Activated CD4-positive, alpha-beta T cell treated with anti-CD3 and anti-CD28 coated beads for 48 hours (primary cell): ENCODE measurements at places on chromosomes 16 and 17.

GRCh38 chr17:66573078-66573477, 261.8 kb upstream of the CACNG5 start:
- DNase-seq, result no peak

DNA sequence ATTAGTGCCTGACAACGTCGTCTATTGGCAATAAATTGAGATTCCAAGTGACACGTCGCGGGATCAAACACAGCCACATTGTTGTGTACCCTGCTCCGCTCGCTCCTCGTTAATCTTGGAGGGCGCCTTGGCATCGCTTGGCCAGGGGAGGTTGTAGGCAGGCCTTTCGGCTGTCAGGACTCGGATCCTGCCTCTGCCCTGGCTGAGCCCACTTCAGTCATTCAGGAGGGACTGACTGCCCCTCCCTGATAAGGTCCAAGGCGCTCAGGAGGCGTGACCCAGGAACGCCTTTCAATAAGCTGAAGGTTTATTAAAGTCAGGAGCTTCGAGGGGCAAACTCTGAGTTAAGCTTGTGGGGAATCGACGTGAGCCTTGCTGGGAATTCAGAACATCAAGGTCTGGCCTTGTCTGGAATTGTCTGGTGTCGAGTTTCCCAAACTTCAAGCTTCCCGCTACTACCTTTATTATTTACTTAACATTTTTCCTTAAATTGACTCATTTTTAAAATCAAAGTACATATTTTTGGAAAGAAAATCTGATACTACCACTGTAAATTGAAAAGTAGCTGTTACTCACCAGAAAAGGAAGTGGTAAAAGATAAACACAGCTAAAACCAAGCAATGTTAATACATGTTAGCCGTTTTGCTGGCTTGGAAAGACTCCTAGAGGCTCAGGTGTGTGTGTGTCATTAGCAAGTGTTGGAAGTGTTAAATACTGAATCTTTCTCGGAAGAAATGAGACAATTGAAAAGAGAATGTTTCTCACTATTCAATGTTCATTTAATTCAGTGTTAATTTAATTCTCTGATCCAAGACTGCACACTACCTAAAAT, 5.3 kb upstream of the IRX3 start:
- DNase-seq, result no peak

- no peak for DNase-seq
Observed at GRCh38 chr17:61157246-61157886, 242.3 kb upstream of the TBX2 start.

DNA sequence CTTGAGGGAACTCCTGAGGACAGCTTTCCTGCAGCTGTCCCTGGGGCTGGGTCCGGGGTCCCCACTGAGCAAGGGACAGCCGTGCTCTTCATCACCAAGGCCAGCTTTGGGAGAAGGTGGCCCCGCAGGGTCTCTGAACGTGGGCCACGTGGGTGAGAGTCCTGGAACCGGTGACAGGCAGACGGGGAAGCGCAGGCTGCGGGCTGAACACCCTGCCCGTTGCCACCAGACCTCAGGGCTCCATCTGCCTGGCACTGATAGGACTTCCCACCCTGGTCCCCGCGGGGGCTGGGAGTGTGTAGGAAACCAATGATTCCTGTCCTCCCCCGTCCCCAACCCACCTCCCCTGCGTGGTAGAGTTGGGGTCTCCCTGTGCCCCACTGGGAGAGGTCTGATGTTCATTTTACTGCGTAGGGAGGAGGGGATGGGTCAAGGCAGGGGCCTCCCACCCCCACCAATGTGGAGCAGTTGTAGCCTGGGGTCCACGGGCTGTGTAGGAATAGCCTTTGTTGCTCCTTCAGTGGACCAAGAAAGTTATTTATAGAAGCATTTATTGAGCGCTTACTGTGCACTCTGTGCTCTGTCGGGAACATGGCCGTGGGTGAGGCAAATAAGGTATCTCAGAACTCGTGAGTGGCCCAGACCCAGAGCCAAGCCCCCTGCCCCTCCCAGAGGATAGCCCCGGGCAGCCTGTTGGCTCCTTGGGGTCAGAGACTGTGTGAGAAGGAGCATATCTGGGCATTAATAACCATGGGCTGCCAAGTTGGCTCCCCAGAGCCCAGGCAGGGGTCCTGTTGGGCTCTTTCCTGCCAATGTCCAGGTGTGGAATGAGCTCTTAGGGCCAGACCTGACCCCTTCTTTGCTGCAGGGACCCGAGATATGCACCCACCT, 1.3 kb downstream of the ADGRG1 start:
- DNase-seq, result no peak

DNA sequence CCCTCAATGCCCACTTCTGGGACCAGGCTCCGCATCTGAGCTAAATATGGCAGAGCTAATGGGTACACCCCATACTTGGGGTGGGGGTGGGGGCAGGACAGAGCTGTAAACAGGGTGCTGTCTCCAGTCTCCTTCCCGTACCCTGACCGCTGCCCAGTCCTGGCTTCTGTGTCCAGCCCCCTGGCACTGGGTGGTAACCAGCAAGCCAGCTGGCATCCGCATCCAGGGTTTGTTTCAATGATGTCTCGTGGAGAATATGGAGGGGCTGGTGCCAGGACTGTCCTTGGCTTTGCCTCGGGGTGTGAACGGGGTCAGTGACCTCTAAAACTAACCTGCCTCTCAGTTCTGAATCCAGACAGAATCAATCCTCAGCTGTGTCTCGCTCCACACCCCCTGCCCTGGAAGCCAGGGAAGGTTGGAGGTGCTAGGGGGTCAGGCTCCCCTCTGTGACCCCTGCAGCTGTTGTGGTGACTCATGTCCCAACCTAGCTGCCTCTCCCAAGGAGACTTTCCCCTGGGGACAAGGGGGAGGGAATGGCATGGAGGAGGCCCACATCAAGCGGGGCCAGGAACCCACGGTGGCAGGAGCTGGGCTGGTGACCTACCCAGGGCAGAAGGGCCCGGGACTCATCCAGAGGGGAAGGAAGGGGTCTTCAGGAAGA, 1.5 kb upstream of the PNMT start:
- no peak for DNase-seq
